Mesothelial cell of epicardium (in vitro differentiated cells): ENCODE measurements at places on chromosomes 6 and 20.
A peak's percentile ranks its signal among the peaks of the same experiment; 100 is the strongest.

- DNase-seq: no peak
Measured at GRCh38 chr6:44651604-44652003, 264.1 kb downstream of the CDC5L start.

DNA sequence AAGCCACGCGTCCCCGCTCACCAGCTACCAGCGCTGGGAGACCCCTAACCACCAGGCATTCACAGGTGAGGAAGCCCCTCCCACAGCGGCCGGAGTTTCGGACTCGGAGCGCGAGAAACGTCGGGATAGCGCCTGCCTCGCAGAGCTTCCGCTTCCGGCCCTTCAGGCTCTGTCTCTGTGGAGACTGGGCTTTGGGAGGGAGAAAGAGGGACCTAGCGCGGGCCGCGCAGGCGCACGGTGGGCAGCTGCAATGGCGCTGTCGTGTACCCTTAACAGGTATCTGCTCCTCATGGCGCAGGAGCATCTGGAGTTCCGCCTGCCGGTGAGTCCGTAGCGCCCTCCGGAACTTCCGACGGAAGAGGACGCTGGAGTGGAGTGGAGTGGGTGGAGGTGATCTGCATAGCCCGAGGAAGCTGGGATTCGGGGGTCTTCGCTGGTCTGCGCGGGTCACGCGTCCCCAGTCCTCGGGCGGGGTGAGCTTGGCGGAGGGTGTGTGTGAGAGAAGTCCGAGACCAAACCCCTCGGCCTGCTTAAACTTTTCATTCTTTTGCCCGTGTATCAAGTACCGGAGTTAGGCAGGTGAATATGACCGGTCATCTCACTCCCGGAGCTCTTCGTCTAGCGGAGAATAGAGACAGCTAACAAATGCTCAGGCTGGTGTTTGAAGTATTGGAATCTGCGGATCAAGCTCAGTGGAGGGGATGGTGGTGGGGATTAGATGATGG lies at the start of gene TRMT11:
TSS of gene TRMT11 (plus strand) at position 240 of the 725 bp plus-strand sequence. CDS start at position 251, 11 bp downstream.
- peak; percentile 79 for DNase-seq

GRCh38 chr20:54194724-54195438 lies 13.0 kb upstream of the PFDN4 start:
- DNase-seq: no peak

GRCh38 chr6:133896344-133896721 lies 7.4 kb downstream of the TCF21 start:
- no peak for DNase-seq

DNA sequence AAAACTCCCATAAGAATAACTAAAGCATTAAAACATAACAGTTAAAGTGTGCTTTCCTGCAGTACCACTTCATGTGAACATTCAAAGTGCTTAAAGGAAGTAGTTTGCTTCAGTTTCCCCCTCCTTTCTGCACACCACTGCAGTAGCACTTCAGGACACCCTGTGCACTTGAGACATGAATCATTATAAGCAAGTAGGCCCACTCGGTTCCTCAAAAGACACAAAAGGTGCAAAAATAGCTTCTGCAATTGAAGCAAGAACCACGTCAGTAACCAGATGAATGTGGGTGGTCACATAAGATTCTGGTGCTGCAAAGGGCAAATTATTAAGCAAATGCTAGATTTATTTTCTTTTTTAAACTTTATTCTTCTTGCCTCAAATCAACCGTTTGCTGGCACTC lies 160.6 kb downstream of the HIVEP2 start:
- DNase-seq: no peak

- no peak for DNase-seq
Measured at GRCh38 chr6:121305957-121306607, 28.2 kb downstream of the TBC1D32 start.

DNA sequence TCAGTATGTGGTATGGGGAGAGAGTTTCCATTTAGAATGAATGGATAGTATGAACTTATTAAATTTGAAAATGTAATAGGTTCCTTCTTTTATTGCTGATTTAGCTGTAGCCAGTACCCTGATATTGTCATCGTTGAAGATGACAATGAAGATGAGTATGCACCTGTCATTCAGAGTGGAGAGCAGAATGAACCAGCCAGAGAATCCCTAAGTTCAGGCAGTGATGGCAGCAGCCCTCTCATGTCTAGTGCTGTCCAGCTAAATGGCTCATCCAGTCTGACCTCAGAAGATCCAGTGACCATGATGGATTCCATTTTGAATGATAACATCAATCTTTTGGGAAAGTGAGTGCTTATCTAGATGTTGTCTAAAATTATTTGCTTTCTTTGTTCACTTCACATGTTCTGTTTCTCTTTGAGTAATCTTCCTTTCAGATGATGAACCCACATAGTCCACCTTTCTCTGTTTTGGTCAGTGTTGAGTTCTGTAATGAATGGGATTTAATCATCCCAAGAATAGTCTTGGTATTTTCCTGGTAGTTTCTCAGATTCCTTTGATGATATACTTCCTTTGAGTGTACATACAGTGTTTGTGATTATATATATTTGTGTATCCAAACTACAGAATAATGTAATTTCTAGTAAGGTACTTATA lies 23.3 kb downstream of the HSF2 start:
- DNase-seq: no peak

GRCh38 chr6:112781241-112781640 lies 434.1 kb downstream of the RFPL4B start:
- DNase-seq: no peak

GRCh38 chr20:9078826-9079731 lies 10.2 kb downstream of the PLCB4 start:
- DNase-seq: no peak

- DNase-seq: no peak
Measured at GRCh38 chr6:102623201-102623600, 1229.7 kb downstream of the GRIK2 start.

- no peak for DNase-seq
Measured at GRCh38 chr6:140670021-140670420, 1295.6 kb upstream of the CITED2 start.

DNA sequence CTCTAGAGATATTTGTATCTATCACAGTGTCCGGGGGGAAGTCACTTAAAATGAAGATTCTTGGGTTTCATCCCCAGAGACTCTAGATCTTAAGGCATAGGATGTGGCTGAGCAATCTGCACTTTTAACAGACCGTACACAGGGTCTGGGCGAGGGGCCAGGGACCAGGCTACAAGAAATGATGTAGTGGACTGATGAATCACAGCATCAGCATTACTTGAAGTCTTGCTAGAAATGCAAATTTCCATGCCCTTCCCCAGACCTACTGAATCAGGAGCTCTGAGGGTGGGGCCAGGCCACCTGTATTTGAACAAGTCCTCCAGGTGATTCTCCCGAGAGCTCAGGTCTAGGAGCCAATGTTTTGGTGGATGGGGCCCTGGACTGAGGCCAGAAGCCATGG lies 168.4 kb downstream of the DOK5 start:
- no peak for DNase-seq

DNA sequence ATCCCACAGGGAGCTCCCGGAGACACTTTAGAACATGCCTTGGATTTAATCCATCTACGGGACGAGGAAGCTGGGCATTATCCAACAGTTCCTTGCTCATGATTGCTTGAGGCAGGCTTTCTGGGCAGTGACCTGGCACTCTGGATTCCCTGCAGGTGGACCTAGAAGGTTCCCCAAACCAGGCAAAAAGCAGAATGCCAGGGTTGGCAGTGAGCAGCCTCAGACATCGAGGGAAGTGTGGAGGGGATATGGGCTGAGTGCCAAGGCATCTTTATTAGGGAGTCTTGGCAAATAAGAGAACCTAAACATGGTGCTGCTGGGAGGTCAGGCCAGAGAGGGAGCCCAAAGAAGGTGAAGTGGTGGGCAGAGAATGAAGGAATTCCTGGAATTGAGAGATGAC lies 158.5 kb downstream of the CD83 start:
- DNase-seq: no peak

GRCh38 chr20:9574776-9575175 lies 60.4 kb downstream of the LAMP5 start:
- DNase-seq: no peak

- no peak for DNase-seq
Measured at GRCh38 chr20:1848373-1848772, 46.8 kb upstream of the SIRPA start.

GRCh38 chr6:160766989-160767646 lies 65.1 kb downstream of the PLG start:
- DNase-seq: peak; percentile 88

DNA sequence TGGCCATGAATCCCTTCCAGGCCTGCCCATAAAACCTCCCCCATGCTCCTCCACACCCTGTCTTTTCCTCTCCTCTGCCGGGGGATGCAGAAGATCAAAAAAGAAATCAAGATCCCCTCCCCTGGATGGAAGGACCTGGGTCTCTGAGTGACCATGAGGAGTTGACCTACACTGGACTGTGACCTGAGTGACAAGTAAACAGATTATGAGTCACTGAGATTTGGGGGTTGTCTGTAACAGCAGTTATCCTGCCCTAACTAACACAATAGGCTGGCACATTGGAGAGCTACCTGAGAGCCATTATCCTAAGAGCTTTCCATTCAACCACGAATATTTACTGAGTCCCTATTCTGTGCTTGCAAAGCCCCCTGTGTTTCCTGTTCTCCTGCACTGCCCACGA lies 28.4 kb upstream of the SIRPA start:
- no peak for DNase-seq

DNA sequence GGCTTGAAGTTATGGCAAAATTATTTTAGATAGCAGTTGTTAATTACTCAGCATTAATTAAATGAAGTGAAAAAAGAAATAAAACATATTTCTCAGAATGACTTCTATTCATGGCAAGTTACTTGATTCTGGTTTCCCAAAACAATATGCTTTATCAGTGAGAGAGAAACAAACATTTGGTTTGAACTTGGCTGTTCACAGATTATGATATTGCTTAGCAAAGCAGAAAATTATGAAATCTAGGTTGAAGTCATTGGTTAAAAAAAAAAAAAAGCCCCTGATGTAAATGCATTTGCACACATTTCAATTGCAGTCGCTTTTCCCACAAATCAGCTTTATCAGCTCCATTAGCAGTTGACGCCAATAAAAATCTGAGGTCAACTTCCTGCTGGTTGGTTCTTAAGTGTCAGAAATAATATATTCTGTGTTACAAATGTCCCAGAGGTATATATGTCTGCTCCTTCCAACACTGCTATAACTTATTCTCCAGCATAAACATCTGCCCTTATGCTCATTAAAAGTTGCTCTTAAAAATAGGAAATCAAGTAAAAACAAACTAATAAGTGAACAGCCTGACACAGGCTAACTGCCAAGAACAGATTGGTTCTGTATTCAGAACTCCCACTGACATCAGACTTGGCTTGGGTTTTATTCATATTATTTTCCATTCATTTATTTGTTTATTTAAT lies 275.4 kb downstream of the PHF3 start:
- DNase-seq: no peak

DNA sequence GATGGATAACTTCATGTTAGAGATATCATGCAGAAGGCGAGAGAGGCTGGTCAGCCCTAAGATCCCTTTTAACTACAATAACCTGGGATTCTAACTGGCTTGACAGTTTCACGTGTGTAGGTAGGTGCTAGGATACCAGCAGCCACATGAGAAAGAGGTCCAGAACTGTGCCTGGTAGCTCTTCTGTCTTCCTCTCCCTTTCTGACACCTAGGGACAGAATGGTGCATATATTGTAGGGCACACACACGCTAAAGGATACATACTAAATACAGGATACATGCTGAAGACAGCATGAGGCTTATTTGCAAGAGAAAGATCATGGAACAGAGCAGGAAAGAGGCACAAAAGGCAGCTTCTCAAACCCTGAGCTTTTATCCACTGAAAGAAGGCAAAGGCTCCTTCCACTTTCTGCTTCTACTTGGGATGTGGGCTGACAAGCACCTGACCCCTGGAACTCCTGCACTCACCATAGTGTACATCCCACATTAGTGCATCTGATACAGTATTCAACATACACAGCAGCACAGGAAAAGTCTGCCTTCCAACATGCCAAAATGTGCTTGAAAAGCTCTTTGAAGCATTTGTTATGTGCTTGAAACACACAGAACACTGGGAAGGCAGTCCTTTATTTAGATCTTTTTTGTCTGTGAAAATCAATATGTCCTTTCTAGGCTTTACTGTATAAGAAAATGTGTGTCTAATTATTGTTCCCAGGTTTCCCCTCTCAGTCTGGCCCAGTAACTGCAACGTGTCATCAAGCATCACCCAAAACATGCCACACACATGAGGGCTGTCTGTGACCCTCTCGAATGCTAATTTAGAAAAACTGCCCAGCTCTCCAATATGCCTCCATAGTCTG lies 3.2 kb downstream of the SLC22A23 start:
- no peak for DNase-seq

GRCh38 chr6:144551339-144551738 lies 266.2 kb downstream of the UTRN start:
- DNase-seq: no peak

DNA sequence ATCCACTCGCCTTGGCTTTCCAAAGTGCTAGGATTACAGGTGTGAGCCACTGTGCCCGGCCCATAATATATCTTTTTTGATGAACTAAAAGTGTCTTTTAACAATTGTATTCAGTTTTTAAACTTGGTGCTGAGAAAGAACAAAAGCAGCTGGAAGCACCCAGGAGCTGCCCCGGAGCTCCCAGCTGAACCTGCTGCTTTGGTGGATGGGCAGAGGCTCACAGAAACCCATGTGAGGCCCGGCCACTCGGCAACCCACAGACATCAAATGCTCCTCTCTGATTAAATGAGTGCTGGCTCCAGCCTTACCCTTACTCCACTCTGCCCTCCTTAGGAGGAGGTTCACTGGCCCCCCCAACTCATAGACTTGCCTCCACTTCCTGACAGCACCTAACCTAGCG lies 59.4 kb upstream of the FRMD1 start:
- no peak for DNase-seq

DNA sequence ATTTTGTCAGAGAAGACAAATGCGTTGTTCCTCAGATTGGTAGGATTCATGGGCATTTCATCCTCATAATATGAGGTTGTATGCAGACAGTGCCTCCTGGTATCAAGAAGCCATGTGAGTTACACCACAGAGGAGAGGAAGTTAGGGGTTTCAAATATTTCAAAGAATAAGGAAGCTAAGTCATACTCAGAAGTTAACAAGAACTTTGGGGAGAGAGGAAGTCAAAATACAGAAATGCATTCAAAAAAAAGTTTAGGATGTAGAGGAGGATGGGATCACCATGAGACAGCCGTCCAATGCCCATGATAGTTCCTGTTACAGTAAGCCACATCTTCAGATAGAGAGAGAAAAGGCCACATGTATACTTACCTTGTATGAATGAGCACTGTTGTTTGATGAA lies 22.3 kb downstream of the HLA-DOB start:
- DNase-seq: no peak

GRCh38 chr6:1418471-1419191 lies 29.3 kb downstream of the FOXF2 start:
- DNase-seq: peak; percentile 14

- DNase-seq: no peak
Measured at GRCh38 chr6:23377830-23378229, 748.2 kb upstream of the NRSN1 start.

DNA sequence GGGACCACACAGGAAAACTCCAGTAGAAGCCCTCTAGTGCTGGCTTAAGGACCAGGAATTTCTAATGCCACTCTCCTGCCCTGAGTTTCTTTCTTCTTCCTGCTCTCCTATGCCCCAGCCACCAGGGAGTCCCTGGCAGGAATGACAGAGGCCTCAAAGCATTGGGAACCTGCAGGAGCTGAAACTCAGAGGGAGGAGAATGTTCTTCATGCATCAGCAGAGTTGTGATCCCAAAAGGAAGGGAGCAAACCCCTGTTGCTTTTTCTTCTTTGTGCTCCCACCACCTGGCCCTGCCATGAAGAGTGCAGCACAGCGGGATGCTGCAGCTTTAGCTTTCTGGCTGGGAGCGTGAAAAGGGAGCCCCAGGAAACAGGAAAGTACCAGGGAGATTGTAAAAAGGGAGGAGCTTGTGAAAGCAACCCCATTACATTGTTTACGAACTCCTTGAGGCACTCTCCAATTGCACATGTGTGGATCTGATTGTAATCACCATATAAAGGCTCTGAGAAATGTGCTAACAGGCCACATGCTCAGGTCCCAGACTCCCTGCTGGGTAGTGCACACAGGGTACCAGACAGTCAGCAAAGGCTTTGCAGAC lies 34.7 kb upstream of the FKBP1A start:
- no peak for DNase-seq
